ENCODE measurements at places on chromosomes 2 and 18.

GRCh38 chr2:20509770-20510490, 63.1 kb downstream of the RHOB start:
- DNase-seq = no peak

- DNase-seq = no peak
These were observed 11.8 kb downstream of the FBLN7 start for GRCh38 chr2:112149866-112150435.

GRCh38 chr2:239587841-239588240, 187.0 kb upstream of the HDAC4 start:
- no peak for DNase-seq

- DNase-seq = no peak
These were observed 22.5 kb downstream of the MAP3K2 start for GRCh38 chr2:127365211-127365643.

- DNase-seq = no peak
These were observed 101.8 kb upstream of the HDAC4 start for GRCh38 chr2:239502430-239503186.
